ENCODE measurements at places on chromosomes 16 and 17.

GRCh38 chr17:2137342-2138098 is 82.6 kb downstream of the HIC1 start:
- DNase-seq = no peak

- no peak for DNase-seq
These were observed 39.9 kb downstream of the DNAH17 start for GRCh38 chr17:78537217-78537860.

GRCh38 chr17:65231662-65232335 is 94.6 kb downstream of the RGS9 start:
- DNase-seq = peak; percentile 80

DNA sequence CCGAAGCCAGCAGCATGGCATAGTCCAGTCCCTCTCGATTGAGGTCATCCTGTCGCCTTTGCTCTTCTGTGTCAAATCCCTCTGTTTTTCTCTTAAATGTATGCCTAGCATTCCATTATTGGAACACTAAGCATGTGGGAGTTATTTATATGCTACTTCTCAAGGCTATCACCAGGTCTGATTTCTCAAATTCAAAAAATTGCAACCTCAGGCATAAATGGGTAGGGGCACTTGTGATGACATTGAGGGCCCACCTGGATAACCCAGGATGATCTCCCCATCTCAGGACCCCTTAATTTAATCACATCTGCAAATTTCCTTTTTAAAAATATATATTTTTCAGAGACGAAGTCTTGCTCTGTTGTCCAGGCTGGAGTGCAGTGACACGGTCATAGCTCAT is 95.7 kb downstream of the BMERB1 start:
- DNase-seq = no peak

- DNase-seq = no peak
These were observed 57.8 kb downstream of the NEUROD2 start for GRCh38 chr17:39549747-39550573.

DNA sequence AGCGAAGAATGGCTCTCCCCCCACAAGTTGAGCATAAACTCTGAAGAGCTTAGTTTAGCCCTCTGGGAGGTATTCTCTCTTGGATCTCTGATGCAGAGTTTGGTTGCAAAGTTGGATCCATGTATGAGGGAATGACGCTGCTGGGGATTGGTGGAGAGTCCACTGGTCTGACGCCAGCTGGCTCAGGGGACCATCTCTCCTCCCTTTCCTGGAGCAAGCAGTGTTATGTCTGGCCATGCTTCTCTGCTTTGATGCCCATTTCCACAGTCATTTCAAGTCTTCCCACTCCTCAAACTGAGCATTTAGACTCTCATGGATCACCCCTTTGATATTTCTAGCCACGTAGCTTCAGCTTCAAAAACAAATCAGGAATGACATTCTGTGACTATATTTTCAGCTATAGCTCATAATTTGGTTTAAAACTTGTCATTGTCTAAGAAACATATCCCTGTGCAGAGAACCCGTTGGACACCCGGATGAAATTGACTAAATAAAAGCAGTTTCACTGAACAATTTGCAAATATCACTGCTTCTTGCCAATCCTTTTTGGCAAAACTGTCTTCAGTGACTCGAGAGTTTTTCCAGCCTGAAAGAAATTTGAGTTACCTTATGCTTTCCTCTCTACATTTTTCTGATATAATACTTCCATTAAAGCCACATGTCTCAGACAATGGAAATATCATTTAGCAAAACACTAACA is 193.4 kb upstream of the CDH11 start:
- no peak for DNase-seq

DNA sequence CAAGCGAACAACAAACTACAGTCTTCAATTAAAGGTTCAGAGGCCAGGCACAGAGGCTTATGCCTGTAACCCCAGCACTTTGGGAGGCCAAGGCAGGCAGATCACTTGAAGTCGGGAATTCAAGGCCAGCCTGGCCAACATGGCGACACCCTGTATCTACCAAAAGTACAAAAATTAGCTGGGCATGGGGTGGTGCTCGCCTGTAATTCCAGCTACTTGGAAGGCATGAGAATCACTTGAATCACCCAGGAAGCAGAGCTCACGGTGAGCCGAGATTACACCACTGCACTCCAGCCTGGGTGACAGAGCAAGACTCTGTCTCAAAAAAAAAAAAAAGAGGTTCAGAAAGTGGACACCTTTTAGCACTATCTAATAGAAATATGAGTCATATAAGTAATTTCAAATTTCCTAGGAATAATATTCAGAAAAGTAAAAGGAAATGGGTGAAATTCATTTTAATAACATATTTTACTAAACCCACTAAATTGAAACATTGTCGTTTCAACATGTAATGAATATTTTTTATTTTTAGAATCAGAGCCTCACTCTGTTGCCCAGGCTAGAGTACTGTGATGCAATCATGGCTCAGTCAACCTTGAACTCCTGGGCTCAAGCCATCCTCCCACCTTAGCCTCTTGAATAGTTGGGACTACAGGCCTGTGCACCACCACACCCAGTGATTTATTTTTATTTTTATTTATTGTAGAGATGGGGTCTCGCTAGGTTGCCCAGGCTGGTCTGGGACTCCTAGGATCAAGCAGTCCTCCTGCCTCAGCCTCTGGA is 15.2 kb upstream of the MARCHF10 start:
- no peak for DNase-seq

DNA sequence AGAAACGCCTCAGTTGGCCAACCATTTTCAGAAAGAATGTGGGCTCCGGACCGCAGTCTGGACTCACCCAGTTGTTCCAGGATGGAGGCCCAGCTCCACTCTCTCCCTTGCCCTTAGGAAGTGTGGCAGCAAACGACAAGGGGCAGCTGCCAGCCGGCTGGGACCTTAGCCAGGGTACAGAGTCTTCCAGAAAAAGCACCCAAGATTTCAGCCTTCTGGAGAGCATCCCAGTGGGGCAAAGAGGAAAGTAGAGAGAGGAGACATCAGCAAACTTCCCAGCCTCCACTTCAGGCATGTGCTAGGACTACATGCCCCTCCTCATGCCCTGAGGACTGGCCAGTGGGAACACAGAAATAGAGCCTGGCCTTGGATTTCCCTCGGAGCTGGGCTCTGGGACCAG is 56.8 kb upstream of the SCNN1B start:
- no peak for DNase-seq

DNA sequence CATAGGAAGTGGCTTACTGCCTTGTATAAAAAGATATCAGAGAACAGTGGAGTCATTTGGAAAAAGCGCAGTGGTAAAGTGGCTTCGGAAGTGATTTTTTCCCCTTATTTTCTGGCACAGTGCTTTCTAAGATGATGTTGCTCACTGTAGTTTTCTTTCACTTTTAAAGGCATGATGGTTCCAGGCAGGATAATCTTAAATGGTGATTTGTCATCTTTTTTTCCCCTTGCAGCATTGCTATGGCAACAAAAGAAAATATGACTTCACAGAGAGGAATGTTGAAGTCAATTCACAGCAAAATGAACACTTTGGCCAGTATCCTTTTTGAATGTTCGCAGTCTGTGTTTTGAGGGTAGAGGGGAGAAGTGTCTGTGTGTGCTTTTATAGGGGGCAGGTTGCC is 42.5 kb downstream of the GOSR1 start:
- DNase-seq = peak; percentile 77

DNA sequence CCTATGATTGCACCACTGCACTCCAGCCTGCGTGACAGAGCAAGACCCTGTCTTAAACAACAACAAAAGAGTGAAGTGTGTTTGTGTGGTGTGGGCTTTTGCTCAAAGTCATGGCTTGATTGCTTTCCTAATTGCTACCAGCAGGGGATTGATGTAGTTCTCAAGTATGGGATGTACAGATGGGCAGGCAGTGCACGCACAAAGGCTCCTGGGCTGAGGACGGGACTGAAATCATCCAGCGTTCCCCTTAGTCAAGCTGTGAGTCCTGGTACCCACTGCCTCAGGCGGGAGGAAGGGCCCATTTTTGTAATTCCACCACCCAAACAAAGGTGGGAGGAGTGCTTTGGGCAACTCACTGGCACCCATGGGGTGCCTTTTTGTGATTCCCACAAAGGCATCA is 47.3 kb downstream of the GDE1 start:
- no peak for DNase-seq

DNA sequence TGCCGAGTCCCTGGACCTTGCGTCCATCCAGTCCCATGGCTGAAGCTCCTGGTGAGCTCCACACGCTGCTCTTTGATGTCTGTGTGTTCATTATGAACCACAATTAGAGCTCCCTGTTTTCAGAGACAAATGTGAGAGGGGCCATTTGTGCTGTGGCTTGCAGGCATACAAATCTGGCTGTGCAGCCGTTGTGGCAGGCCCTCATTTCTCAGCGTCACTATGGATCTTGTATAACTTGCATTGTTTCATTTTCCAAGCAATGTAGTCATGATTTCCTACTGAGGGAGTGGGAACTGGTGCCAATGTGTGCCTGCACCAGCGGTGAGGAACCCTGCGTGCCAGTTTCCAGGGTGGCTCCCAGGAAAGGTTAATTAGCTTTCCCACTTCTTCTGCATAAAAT is 542.6 kb downstream of the TMEM114 start:
- DNase-seq = no peak

- DNase-seq = no peak
These were observed 11.6 kb downstream of the SRCIN1 start for GRCh38 chr17:38594152-38594551.

- no peak for DNase-seq
These were observed 53.4 kb upstream of the NKD1 start for GRCh38 chr16:50494501-50495491.

- DNase-seq = no peak
These were observed 897 bp downstream of the TP53I13 start for GRCh38 chr17:29569245-29569950.

DNA sequence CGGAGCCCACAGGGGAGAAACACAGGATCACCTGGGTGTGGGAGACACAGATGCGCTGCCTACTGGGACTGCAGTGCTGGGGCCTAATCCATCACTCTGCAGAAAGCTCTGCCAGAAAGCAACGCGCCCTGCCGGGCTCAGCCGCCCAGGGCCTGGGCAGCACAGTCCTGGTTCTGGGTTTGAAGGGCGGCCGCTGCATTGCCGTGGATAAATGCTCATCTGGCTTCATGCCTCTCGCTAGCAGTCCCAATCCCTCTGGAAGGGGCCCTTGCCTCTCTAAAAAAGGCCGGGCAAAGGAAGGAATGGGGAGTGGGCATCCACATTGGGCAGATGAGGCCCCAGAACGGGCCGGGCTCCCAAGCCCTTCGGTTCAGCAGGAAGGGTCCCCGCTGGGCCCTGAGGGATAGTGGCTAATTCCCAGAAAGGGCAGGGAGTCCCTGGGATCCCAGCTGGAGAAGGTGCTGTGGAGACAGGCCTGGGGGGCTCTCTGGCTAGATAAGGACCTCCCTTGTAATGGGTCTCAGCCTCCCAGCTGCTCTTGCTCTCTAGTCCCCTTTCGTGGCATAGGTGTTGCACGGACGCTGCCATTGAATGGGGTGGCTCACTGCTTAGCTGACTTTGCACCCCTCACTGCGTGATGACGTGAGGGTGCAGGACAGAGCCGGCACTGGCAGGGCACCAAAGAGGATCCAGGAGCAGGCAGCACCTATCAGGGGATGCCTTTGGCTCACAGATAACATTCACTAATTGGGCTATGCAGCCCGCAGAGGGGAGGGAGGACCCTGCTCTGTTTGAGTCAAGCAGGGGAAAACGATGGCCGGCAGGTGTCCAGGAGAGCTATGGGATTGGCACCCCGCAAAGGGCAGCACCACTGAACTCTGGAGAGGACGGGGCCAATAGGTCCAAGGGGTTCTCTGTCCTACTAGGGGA is 88.6 kb downstream of the PGS1 start:
- DNase-seq = no peak

- no peak for DNase-seq
These were observed 111.9 kb downstream of the GSG1L start for GRCh38 chr16:27951489-27952120.

GRCh38 chr17:81487487-81488275 is 24.9 kb downstream of the ACTG1 start:
- DNase-seq = peak; percentile 39

- peak; percentile 84 for DNase-seq
These were observed 6.7 kb downstream of the MMP28 start for GRCh38 chr17:35788477-35789368.

GRCh38 chr17:7250695-7251627 is 573 bp downstream of the CTDNEP1 start:
- DNase-seq = no peak

- DNase-seq = no peak
These were observed 78.2 kb downstream of the NXN start for GRCh38 chr17:901191-901950.

- no peak for DNase-seq
These were observed 80.4 kb upstream of the CLEC18A start for GRCh38 chr16:69870761-69871160.

DNA sequence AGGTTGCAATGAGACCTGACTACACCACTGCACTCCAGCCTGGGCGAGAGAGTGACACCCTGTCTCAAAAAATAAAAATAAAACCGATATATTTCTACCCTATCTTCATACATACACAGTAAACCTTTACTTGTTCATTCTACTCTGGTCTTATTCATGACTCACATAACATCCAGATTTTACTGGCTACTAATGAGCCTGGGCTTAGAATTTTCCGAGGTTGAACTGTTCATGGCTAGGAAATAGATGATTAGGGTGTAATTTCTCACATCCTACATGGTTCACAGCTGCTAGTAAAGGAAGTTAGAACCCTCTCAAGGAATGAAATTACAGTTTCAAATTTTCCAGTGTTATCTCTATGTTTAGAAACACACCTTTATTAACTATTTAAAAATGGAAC is 14.7 kb downstream of the GSPT1 start:
- DNase-seq = no peak

DNA sequence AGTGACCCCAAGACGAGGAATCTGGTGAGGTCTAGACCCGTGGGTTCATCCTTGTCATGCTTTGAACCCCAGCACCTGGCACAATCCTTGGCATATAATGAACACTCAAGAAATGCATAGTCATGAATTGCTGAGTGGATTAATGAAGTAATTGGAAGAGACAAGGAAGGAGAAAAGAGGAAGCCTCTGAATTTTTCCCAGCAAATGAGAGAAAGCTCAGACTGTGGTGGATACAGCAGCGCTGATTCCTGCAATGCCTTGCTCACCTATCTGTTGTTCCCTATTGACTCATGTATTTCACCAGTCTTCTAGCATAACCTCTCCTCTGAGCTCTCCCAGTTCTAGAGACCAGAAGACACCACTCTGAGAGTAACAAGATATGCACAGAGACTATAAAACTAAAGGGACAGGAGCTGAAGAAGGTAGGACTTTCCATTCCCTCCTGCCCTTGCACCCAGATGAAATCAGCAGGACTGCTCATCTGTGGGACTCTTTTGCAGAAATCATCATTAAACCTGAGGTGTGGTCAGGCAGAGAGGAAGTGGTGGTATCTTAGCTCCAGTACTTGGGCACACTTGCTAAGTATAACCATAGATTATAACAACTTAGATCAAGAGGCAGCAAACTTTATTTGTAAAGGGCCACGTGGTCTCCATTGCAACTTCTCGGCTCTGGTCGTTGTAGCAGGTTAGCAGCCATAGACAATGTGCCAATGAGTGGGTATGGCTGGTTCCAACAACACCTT is 102.8 kb downstream of the MAF start:
- no peak for DNase-seq

- no peak for DNase-seq
These were observed 3.7 kb downstream of the CMTM1 start for GRCh38 chr16:66569827-66570405.

- DNase-seq = no peak
These were observed 3.9 kb upstream of the SMPD3 start for GRCh38 chr16:68452176-68452575.

GRCh38 chr17:48611681-48612455 is 1.1 kb upstream of the HOXB7 start:
- no peak for DNase-seq

All from amniotic stem cell (primary cell).